Frontal cortex (tissue), 4 donors: ENCODE measurements at places on chromosomes 5 and 9.
A peak's percentile ranks its signal among the peaks of the same experiment; 100 is the strongest.

GRCh38 chr5:95238560-95239325 is 46.2 kb downstream of the MCTP1 start:
- no peak for DNase-seq

- DNase-seq, result no peak
Observed at GRCh38 chr9:98842510-98842909, 35.0 kb downstream of the GALNT12 start.

DNA sequence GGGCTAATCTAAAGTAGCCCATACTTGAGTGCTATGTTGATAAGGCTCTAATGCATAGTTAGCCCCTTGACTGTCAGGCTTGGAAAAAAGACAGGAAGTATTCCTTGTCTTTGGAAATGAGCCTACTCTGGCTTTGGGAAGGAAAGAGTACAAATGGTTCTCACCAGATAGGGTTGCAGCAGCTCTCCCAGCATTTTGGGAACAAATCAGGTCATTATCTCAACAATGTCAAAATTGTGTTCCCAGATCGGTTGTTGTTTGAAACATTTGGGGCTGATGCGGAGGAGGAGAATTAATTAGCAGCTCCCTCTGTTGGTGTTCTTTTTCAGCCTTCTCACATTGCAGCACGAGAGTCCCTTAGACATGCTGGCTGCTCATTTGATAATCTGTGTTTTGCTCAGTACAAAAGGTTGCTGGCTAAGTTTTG is 294.7 kb upstream of the DMRT1 start:
- DNase-seq, result no peak

GRCh38 chr5:12851761-12852160 is 947.5 kb upstream of the CTNND2 start:
- no peak for DNase-seq

DNA sequence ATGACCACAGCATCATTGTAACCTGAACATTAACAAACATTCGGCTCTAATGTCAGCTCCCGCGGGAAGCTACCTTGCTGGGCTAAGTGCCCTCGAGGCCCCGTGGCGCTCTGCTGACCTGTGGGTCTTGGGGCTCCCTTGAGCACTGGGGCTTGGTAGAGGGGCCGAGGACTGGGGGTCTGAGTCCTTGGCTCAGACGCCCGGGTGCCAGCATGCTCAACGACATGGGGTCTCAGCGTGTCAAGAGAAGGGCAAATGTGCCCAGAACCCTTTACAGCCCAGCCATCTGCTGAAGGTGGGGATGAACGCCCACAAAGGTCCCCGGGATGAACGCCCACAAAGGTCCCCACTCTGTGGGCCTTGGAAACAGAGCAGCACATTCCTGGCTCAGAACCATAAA is 39.7 kb upstream of the SARDH start:
- no peak for DNase-seq

- no peak for DNase-seq
Observed at GRCh38 chr5:80142996-80143395, 107.8 kb downstream of the THBS4 start.

DNA sequence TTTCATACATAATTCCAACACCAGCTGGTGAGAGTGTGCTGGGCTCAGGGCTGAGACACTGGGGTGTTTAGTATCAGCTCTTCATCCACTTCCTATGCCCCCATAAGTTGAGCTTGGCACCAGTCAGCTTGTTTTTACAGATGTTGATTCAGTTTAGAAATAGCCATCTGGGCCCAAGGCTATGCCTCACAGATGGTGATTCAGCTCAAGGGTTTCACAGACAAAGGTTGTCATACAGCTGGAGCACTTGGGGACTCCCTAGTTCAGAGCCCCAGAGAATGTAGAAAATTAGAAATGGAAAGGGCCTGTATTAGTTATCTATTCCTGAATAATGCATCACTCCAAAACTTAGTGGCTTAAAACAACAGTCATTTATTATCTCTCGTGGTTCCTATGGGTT is 10.3 kb upstream of the CRHBP start:
- DNase-seq, result no peak

- peak; percentile 83 for DNase-seq
Observed at GRCh38 chr9:133160742-133161546, 2.8 kb downstream of the GBGT1 start.

- no peak for DNase-seq
Observed at GRCh38 chr5:88685591-88686541, 197.1 kb downstream of the MEF2C start.

DNA sequence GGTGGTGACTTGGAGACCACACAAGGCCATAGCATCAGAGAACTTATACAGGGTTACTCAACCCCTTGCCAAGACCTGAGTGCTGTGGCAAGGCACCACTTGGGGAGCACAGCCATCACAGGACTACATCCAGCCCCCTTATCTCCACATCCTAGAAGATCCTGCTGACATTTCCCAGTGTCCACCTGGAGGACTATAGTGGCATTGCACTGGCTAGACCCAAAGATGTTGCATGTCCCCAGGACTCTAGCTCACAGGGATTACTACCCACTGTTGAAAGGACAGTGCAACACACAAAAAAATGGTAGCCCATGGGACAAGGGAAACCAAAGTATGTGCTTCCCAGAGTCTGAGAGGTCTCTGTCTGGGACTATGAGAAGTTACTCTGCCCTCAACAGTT is 411.1 kb upstream of the NUDT12 start:
- no peak for DNase-seq

DNA sequence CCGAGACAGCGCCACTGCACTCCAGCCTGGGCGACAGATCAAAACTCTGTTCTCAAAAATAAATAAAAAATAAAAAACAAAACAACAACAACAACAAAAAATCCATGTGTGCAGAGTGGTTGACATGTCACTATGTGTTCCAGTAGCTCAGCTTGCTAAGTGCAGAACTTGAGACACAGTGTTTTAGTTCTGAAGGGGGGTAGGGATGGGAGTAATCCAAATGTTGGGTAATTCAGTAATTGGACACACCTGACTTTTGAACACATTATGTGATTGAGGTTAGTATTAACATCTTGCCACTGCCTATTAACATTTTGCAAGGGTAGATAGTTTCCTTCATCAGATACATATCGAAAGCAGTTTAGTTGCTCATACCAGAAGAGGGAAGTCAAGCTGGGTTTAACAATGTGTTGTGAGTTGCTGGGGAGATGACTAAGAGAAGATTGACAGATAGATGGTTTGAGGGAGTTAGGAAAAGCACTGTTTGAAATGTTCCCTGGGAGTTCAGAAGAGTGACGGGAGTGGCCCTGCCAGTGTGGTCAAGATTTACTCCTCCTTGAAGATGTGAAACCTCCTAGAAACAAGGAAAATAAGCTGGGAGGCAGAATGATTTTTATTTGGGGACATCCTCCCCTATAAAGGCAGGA is 928 bp downstream of the HACD4 start:
- DNase-seq, result peak; percentile 23

GRCh38 chr9:124754289-124754688 is 16.8 kb downstream of the NR6A1 start:
- no peak for DNase-seq

DNA sequence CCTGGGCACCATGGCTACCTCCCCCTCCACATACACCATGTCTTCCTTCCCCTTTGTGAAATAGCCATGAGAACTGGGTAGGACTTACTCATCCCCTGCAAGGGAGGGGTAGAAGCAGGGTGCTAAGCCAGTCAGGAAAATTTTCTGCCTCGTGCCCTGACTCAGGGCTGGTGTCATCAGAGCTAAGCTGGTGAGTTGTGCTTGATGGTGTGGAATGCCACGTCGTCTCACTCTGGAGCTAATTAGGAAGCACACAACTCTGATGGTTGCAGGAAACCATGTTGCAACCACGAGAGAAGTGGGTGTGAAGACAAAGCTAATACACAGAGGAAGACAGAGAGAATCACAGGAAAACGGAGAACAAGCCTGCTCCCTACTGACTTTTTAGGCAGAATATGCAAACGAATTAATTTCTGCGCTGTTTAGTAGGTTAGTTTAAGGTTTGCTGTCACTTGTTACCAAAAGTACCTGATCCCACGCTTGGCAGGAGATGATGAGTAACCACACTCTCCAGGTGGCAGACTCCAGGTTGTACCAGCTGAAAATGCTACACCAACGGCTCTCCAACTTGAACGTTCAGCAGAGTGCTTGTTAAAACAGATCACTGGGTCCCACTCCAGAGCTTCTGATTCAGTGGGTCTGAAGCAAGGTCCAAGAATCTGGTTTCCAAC is 54.5 kb downstream of the STK10 start:
- DNase-seq, result no peak

- no peak for DNase-seq
Observed at GRCh38 chr9:24552526-24553182, 7.0 kb upstream of the IZUMO3 start.

GRCh38 chr9:121474231-121474947 is 25.3 kb downstream of the GGTA1 start:
- DNase-seq, result no peak

- no peak for DNase-seq
Observed at GRCh38 chr5:109388407-109388806, 21.4 kb downstream of the PJA2 start.

GRCh38 chr5:163504079-163504931 is 1.1 kb upstream of the MAT2B start:
- DNase-seq, result no peak

DNA sequence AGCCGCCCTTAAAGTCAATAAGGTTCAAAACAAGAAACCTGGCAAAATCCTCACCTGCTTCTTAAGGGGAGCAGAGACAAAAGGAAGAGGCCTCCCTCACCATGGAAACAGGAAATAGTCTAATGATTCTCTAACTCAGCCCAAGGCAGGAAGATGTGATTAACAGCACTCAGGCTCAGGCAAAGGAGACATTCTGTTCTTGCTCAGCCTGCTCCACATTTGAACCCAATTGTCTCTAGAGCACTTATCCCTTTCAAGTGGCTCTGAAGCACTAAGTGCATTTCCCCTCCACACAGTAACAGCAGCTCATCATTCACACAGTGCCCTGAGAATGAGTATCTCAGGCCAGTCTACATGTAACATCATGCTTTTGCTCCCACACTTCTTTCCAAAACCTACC is 72.3 kb downstream of the NIPSNAP3B start:
- no peak for DNase-seq

GRCh38 chr9:16768816-16769215 is 101.7 kb downstream of the BNC2 start:
- DNase-seq, result no peak

DNA sequence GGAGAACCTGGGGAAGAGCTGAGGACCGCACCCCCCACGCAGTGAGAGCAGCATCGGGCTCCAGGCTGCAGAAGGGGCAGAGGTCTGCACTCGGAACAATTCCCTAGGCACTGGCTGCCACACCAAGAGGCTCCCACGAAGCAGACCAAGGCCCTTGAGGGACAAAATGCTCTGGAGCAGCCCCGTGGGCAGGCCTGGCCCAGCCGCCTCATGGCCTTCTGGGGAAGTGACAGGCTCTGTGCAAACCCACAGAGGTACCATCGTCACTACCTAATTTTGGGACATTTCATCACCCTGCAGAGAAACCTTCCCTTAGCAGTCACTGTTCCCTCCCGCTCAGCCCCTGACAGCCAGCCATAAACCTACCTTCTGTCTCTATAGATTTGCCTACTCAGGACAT is 15.9 kb downstream of the FBXW5 start:
- DNase-seq, result no peak

GRCh38 chr5:59768152-59769040 is 125.1 kb downstream of the PDE4D start:
- no peak for DNase-seq

DNA sequence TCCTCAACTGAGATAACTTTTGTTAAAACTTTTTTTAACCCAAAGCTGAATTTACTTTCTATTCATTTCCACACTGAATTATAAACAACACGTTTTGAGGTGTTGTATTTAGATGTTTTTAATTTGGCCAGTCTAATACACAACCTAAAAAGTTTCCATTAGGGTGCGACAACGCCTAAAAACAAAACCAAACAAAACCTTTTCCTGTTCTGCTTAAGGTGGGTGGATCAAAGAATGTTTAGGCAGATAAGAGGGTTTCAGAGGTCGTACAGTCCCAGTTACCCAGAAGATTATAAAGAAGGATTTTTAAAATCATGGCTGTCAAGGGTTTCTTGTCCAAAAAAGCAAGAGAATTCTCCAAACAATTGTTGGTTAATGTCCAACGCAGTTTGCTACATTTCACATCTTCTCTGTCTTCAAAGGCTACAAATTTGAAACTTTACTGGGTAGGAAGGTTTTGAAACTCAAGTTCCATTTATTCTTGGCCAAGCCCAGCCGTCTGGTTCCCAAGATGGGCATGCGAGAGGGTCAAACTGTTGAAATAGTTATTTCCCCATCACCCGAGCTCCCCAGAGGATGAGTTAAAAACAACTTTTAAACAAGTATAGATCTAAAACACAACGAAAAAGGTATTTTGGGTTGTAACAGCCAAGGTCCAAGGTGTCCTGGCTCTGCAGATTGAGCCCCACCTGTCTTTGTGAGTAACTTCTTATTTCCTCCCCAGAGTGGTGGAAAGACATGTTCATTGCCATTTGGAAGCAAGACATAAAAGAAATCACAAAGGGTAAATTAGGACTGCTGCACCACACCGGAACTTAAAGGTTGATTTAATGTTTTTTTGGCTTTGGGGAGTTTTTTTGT is 122.8 kb upstream of the MAP3K1 start:
- no peak for DNase-seq
